ENCODE measurements at places on chromosomes 2 and 18.

DNA sequence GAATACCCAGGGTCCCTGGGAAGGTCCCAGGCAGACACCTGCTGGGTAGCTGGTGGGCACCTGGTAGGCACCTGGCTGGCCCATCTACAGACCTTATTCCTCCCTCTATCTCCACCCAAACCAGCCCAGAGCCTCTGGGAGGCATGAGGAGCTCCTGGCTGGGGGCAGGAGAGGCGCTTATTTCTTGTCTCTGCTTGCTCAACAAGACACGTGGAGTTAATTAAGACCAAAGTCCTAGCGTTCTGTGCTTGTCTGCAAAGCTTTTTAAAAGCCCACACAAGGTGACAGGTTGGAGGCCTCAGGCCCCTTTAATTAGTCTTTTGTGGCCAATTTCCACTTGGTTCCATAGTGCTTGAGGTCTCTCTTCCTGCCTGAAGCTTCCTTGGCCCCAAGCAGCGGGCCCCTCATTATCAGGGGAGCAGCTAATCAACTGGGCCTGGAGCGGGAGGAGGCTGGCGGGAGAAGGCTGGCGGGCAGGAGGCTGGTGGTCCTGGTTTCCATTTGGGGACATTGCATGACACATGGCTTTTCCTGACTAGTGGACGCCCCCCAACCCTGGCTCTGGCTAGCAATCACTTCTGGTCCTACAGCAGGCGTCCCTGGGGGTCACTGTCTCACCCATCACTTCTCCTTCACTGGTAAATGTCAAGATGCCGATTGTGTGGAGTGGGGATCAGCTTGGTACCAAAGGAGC is 65.4 kb upstream of the HDAC4 start:
- no peak for DNase-seq

GRCh38 chr2:219630770-219631405 is 3.5 kb downstream of the SLC4A3 start:
- no peak for DNase-seq

DNA sequence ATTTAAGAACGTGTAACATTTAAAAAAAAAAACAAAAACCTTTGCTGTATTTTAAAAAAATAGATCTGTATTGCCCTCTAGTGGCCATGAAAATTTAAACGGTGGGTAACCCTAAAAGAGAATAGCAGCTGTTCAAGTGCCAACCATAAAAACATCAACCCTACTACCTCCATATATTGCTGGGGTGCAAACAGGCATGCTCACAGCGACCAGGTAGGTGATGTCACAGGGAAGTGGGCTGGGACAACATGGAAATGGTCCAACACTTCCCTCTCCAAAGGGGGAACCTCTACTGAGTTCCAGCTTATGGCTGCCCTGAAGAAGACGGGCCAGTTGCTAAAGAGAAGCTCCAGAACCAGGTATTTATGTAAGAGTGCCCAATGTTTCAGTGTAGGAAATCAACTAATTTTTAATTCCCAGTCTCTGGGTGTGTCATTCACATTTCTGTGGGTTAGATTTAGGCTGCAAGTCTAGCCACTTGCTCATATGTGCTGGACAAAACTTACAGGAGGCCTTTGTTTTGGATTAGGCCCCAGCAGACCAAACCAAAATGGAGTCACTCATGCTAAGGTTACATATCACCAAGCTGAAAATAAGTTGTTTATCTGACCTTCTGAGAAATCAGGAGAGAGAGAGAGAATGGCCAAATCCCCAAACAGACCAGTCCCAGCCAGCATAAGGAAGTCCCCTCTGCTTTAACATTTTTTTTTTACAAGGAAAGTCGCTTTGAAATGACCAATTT is 54.5 kb downstream of the SKA1 start:
- no peak for DNase-seq

- no peak for DNase-seq
Observed at GRCh38 chr2:32732912-32733472, 105.1 kb downstream of the TTC27 start.

DNA sequence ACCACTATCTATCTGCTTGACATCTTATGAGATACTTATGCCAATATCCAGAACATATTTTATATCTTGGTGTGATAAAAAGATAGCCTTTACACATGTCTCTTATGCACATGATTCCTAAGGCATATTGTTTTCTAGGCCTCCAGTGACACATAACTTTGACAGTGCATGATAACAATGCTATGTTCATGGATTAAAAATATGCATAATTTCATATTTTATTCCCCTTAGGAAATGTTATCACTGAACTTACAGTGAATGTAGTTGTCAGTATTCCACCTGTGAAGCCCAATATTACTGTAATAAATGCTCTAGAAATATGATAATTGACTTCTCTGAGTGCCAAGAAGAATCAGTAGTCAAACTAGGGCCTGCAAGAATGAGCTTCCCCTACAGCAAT is 532.3 kb downstream of the SPAG16 start:
- DNase-seq = no peak

- peak; percentile 75 for DNase-seq
Observed at GRCh38 chr18:48948112-48949049, 2.4 kb downstream of the SMAD7 start.

DNA sequence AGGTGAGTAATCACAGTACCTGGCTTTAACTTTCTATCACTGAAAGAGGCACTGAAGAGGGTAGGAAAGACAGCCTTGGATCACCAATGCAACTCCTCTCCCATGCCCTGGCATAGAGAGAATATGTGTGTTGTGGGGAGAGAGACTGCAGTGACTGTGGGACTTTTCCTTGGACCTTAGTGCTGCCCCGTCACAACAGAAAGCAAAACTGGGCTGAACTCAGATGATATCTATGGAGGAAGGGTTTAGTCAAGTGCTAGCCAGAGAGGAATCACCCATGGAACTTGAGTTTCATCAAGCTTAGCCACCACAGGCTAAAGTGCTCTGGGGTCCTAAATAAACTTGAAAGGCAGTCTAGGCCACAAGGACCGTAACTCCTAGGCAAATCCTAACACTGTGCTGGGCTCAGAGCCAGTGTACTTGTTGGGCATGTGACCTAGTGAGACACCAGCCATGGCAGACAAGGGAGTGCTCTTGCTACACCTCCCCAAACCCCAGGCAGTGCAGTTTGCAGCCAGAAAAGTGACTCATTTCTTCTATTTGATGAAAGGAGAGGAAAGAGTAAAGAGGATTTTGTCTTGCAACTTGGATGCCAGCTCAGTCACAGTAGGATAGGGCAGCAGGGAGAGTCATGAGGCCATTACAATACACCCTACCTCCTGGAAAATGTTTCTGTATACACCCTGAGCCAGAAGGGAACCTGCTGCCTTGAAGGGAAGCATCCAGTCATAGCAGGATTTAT is 105.8 kb upstream of the SPOPL start:
- no peak for DNase-seq

DNA sequence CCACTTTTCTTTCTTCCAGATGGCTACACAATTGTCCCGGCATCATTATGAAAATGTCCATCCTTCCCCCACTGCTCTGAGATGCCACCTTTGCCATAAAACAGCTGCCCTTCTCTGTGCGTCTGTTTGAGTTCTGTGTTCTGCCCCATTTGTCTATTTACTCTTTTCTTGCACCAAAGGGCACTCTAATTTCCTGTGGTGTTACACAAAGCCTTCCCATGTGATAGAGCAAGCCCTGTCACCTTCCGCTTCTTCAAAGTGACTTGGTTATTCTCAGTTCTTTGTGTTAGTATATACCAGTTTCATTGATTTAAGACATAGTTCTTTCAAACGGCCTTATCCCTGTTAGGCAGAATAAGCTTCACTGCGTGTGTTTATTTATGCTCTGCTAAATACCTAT is 84.1 kb downstream of the FBXO15 start:
- DNase-seq = no peak
